WTC11 (cell line): ENCODE measurements at places on chromosomes 6 and 20.
A peak's percentile ranks its signal among the peaks of the same experiment; 100 is the strongest.

DNA sequence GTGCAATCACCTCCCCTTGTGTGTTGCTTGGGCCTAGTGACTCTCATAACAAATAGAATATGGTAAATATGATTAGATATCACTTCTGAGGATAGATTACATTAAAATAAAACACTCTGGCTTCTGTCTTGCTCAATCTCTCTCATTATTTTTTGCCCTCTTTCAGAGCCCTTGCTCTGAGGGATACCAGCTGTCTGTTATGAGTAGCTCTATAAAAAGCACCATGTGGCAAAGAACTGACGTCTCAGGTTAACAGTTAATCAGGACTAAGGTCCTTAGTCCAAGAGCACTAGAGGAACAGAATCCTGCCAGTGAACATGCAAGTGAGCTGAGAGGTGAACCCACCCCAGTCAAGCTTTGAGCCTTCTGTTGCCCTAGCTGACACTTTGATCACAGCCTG is 402.2 kb upstream of the HTR1E start:
- DNase-seq: no peak

- DNase-seq: no peak
Measured at GRCh38 chr20:57371363-57371762, 19.8 kb upstream of the RBM38 start.

GRCh38 chr20:53828682-53829254 is 235.1 kb upstream of the ZNF217 start:
- no peak for DNase-seq

DNA sequence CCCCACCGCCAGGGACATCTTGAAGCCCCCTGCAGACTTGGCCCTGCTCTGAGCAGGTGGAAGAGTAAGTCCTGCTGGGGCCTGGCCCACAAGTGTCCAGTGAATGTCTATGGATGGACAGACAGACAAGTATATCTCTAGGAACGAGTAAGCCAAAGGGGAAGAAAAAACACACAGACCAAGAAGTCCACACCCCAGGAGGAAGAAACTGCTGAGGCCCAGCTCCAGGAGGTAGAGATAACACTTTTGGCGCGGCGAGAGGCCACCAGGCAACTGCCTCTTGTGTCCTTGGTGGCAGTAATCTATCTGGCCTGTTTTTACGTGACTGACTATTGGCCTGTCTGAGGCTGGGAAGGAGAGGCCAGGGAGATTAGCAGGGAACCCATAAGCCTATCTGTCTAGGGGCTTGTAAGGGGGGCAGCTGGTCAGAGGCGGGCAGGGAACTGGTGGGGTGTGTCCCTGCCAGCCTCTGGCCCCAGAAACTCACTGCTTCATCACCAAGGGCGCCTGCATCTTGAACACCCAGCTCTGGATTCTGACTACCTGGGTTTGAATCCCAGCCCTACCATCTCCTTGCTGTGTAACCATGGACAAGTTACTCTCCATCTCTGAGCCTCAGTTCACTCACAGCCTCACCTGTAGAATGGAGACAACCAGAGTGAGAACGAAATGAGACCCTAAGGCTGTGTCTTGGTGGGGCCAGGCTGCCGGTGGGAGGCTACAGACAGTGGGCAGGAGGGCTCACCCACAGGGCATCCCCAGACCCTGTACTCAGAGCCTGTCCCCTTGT is 31.3 kb downstream of the C20orf203 start:
- DNase-seq: no peak

GRCh38 chr20:15759594-15759993 is 813.7 kb downstream of the KIF16B start:
- DNase-seq: no peak

GRCh38 chr6:40778918-40779317 is 191.8 kb upstream of the LRFN2 start:
- DNase-seq: no peak

DNA sequence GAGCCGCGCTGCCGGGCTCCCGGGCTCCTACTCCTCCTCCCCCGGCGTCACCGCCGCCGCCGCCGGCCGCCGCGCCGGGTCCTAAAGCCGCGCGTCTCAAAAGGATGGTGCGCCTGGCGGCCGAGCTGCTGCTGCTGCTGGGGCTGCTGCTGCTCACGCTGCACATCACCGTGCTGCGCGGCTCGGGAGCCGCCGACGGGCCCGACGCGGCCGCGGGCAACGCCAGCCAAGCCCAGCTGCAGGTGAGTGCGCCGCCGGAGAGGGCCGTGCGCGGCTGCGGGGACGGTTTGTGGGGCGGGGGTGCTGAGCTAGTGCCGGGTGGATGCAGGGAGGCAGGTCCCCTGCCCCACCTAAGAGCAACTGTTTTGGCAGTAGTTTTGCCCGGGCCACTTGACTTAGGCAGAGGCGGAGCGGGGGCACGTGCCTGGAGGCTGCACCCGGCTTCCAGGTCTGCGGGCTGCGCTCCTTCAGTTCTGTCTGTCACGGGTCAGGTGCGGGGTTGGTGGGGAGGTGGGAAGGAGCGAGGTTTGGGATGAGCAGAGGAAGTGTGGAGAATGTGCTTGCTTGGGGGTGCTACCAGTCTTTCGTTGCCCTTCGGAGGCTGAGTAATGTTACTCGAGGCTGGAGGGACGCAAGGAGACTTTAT is 722 bp downstream of the ISM1 start:
- DNase-seq: peak; percentile 71

DNA sequence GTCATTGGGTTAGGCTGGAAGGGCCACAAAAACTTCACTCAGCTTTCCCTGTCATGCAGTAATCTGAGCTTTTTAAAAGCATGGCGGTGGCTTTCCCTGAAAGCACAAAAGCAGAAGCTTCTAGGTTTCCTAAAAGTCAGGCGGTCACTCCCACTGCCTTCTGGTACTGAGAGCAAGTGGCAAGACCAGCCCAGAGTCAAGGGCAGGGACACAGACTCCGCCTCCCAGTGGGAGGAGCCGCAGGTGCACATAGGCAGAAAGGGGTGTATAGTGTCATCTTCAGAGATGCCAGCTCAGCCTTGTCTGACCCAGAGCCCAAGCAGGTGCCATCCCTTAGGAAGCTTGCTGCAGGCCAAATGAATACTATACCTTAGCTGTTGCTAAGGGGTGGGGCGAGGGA is 18.0 kb upstream of the PACSIN1 start:
- DNase-seq: peak; percentile 69

- DNase-seq: no peak
Measured at GRCh38 chr6:34393966-34394305, 1.5 kb upstream of the NUDT3 start.

- no peak for DNase-seq
Measured at GRCh38 chr6:52077180-52077884, 10.1 kb downstream of the PKHD1 start.

DNA sequence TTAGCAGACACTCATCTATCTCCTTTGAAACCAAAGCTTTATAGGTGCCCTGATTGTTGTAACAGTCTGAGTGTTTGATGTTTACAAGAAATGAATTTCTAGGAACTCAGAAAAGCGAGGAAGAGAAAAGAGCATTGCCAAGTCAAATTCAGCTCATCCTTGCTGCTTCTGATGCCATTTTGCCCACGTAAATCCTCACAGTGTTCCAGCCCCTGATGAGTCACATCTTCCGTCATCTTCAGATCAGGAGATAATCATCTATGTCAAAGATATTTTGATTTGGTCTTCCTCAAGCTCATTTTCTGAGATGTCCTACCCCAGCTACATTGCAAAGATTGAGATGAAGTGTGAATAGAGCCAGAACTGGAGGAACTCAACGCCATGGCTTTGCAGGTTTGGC is 426.2 kb downstream of the BMP2 start:
- DNase-seq: no peak

DNA sequence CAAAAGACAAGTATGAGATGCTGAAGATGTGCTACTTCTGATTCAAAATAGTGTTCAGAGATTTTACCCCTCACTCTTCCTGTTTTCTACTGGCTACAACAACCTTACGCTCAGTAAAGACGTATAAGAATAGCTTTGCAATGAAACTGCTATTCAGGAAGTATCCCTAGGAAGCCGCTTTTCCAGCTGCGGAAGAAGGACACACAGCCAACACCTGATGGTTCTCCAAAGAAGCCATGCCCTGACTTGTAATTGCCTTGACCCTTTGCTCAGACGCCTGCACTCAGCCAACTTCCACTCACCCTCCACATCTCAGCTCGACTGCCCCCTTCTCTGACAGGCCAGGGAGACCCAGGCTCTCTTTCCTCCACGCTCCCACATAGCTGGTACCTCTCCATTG is 111.6 kb downstream of the DTNBP1 start:
- no peak for DNase-seq

GRCh38 chr6:149128489-149129145 is 188.9 kb upstream of the TAB2 start:
- DNase-seq: no peak

DNA sequence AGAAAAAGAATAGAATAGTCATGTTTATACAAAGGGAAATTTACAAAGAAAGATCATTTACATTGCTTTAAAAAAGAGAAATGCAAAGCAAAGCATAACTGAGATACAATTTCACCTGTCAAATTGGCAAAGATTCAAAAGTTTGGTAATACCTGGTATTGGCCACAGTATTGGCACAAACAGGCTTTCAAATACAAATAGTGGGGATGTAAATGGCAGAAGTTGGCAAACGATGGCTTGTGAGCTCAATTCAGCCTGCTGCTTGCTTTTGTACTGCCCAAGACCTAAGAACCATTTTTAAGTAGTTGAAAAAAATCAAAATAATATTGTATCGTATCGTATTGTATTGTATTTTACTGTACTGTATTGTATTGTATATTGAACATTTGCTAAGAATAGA is 194.5 kb upstream of the JAG1 start:
- no peak for DNase-seq

DNA sequence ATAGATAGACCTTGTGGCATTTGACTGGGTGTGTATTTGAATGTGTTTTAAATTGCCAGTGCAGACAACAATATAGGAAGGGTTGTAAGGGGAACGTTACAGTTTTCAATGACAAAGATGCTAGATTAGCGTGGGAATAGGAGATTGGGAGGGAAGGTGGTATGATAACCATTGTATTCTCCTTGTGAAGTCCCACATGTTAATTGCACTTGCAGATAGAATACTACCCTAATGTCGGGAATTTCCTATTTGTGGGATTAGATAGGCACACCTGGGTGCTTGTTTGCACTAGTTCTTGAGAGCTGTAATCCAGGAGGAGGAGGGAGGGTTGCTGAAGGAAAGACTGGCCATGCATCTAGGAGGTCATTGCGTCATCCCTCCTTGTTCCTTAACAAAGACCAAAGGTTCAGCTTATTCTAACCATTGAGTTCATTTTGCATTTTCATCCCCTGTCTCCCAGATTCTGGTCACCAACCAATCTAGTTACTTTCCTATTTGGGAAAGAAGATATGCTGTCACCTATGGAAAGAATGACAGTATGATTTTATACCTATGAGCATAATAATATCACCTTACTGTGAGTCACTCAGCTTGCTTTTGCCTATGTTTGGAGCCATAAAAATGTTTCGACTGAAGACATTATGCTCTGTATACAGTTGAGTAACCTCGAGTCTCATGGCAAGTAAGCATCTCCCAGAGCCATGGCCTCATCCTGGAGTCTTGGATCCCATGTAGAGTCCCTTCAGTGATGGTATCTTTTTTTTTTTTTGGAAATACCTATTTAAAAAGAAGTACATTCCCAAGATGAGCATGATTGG is 201.5 kb downstream of the DTNBP1 start:
- DNase-seq: no peak

DNA sequence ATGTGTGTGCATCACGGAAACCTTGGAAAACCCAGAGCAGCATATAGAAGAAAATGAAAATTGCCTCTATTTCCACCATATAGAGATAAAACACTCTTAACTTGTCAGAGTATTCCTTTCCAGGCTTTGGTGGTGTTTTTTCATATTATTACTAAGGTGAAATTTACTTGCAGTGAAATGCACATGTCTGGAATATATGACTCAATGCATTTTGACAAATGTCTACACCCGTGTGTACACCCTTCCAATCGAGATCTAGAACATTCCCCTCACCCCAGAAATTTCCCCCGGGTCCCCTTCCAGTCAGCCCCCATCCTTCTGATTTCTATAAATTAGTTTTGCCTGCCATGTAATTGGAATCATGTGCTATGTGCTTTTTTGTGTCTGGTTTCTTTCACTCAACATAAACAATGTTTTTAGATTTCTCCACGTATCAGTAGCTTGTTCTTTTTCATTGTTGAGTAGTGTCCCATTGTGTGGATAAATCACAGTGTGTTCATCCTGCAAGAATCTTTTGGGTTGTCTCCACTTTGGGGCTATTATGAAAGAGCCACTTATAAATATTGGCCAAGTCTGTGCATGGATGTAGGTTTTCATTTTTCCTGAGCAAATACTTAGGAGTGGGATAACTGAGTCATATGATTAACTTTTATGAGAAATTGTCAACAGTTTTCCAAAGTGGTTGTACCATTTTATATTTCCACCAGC is 19.9 kb upstream of the PREX1 start:
- DNase-seq: no peak

- DNase-seq: no peak
Measured at GRCh38 chr6:170100046-170100445, 190.8 kb downstream of the DLL1 start.

- DNase-seq: peak; percentile 87
Measured at GRCh38 chr6:35489995-35490791, 6.7 kb downstream of the TEAD3 start.

DNA sequence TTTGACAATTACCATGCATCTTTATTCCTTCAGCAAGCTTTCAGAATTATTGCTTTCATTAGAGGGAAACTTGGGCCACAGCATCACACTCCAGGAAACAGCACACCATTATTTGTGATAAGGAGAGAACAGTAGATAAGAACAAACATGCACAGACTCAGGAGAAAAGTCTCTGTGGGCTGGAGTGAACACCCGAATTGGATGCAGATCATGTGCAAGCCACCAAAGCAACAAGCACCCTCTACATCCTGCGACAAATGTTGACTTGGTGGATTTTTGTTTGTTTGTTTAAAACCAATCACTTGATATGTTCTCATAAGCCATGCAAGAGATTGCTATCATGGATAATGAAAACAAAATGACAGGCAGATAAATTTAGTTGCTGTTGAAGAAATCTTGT is 67.7 kb upstream of the ZFP64 start:
- DNase-seq: no peak

GRCh38 chr6:37657112-37657886 is 40.4 kb downstream of the MDGA1 start:
- no peak for DNase-seq

DNA sequence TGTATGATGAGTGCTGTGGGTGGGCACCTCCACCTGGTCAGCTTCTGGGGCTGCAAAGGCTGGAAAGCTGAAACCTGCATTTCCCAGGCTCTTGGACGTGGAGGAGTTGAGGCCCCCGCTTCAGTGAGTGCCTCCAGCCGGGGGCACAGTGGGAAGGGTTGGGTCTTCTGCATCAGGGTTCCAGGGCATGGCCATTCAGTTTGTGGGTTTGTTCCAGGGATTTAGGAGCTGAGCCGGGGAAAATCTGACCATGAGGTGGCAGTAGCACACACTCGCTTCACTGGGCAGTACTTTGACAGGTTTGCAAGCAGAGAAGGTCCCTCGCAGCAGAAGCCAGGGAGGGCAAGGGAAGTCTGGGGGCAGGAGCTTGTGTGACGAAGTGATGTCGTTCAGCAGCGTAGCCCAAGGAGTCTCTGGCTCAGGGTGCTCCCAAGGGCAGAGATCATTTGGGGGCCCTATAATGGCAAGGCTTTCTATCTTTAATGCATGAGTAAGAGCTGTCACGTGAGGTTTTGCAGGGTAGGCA is 69.5 kb upstream of the SULF2 start:
- DNase-seq: peak; percentile 71
